Activated T-cell treated with anti-CD3 and anti-CD28 coated beads for 1 hour (primary cell): ENCODE measurements at places on chromosomes 2 and 18.

DNA sequence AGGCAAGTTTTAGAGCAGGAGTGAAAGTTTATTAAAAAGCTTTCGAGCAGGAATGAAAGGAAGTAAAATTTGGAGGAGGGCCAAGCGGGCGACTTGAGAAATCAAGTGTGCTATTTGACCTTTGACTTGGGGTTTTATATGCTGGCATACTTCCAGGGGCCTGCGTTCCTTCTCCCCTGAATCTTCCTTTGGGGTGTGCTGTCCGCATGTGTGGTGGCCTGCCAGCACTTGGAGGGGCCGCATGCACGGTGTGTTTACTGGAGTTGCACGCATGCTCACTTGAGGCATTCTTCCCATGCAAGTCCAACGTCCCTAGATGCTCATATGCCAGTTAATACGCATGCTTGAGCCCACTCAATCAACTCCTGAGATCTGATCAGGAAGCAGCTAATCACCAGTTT lies 78.3 kb upstream of the MAP4K4 start:
- DNase-seq = no peak

- DNase-seq = no peak
Observed at GRCh38 chr2:46299365-46300263, 2.4 kb downstream of the EPAS1 start.

DNA sequence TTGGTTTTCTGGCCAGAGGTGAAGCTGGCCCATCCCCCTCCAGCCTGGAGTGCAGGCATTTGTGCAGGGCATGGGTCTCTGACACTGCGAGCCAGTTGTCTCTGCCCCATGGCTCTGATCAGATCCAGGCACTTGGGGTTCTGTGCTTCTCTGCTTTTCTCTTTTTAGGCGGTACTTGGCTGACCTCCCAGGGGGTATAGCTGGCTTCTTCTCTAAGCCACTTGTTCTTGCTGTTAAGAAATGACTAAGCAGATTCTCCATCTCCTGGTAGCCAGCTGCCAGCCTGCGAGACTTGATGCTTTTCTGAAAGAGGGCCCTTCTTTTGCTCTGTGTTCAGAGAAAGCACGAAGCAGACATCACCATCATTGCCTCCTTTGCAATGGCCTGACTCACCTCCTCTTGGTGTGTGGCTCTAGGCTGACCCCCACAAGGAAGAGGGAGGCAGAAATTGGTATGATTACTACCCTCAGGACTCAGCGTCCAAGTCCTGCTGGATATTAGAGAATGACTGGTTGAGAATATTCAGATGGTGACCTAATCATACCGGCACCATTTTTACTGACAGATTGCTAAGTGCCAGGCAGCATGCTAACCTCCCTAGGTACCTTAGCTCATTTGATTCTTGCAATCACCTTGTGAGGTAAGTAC lies 32.7 kb downstream of the TNP1 start:
- no peak for DNase-seq

GRCh38 chr2:23127465-23127864 lies 257.5 kb upstream of the KLHL29 start:
- DNase-seq = no peak

DNA sequence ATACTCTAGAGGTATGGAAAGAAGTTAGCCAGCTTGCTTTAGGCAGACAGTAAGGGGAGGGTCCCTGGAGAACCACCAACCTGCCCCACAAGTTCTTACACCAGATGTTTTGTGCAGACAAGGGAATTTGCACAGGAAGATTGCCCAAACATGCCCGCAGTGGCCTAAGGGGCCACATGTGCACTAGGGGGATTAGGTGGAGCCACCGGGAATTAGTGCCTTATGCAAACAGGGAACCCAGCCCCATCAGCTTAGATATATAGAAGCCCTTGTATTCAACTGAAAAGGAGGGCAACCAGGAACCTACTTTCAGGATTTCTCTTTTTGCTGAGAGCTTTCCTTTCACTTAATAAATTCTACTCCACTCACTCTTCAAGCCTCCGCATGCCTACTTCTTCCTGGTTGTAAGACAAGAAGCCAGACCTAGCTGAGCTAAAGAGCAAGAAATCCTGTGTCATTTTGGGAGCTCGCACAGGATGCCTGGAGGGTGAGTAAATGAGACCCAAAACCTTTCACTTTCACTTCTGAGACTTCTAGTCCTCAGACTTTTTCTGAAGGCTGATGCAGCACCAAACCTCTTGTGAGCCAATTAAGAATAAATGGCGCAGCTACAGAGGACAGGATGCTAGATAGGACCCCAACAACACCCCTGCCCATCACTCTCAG lies 146.3 kb downstream of the GCA start:
- no peak for DNase-seq

GRCh38 chr2:62379566-62379965 lies 126.4 kb downstream of the TMEM17 start:
- no peak for DNase-seq

- DNase-seq = no peak
Observed at GRCh38 chr2:57876313-57876712, 170.3 kb upstream of the VRK2 start.
